ENCODE measurements at places on chromosomes 3 and 15.

DNA sequence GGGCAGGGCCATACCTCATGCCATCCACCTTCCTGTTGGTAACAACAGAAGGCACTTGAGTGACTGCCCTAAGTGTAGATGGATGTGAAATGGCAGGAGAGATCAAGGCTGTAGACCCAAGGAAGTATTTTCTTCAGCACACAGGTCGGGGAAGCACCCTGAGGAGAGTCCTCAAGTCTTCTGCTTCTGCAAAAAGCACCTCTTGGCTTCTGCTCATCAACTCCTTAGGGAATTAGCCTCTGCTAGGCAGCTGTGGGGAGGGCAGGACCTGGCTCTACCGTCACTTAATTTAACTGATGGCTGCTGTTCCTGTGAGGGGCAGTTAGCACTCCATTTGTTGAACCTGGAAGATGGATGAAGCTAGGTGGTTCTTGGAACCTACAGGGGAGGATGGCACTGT, 6.9 kb upstream of the CACNA2D2 start:
- no peak for DNase-seq

GRCh38 chr3:55569033-55569599, 82.0 kb upstream of the WNT5A start:
- no peak for DNase-seq

GRCh38 chr3:51353691-51354090, 31.4 kb upstream of the MANF start:
- no peak for DNase-seq

GRCh38 chr15:98876451-98877369, 130.9 kb downstream of the PGPEP1L start:
- no peak for DNase-seq

DNA sequence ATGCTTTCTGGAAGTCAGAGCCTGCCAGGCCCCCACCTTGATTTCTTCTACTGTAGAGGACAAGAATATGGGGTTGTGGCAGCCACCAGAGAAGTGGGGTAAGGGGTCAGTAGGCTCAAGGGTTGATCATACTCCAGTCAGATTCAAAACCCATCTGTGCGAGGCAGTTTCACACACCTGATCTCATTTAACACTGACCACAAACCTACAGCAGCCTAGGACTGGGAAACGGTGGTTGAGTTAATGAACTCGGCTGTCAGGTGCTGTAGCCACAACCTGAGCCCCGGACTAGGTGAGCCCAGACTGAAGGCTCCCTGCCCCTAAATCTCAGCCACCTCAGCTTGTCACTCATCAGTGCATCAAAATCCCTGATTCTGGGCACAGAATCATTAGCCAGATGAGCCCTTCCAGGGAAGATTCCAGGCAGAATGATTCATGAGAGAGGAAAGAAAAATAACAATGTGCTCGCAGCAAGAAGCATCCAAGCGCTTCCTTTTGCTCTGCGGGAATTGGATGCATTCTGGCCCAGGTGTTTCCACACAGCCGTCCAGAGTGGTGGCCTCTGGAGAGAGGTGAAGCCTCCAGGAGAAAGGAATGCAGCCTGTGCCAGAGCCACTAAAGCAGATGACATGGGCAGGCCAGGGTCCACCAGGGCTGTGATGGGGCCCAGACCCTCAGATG, 102.1 kb downstream of the SRGAP3 start:
- no peak for DNase-seq

DNA sequence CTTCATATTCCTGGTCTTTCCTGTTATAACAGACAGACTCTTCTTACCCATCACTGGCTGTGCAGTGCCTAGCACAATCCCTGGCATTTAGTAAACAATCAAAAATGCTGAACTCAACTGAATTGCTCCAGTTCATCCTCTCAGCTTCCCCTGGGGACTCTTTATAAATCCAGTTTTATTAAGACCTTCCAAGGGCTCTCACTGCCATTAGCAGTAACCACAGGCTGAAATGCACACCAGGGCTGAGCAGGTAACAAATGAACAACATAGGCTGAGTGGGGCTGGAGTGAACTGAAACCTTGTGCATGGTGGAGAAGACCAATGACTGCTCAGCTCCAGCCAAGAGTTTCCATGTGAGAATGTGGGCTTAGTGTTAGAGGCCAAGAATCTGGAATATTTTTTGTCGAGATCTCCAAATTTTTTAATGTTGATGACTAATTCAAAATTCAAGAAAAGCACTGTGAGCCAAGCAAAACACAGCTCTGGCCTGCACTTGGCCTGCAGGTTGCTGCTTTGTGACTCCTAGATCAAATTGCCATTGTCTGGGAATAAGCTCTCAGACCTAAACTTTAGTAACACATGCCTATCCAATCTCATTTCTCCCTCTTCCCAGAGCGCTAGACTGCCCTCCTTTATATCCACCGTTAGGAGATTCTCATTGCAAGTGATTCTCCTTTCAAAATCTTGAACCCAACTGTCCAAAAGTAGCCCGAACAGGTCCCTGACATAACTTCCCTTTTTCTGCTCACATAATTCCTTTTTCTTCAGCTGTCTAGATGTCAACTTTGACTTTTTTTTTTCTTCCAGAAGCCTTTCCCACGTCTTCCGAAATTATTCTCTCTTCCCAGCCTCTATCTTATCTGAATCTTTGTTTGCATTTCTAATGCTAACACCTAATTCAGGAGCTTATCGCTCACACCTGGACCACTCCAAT, 7.4 kb downstream of the SQOR start:
- no peak for DNase-seq

DNA sequence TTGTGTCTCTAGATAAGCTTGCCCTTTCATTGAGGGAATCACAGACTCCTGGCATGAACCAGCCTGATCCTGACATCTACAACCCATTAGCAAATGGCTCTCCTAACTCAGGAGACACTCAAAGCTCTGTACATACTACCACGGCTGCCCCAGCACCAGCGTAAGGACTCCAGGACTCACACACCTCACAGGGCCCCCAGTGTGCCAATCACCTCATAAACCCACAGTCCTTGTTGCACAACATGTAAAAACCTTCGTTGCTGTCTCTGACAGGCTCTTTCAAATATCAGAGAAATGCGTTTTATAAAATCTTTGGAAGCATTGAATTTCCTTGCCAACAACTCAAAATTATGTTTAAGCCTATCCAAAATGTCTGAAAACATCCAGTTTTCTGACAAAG, 7.3 kb downstream of the FYCO1 start:
- DNase-seq, result no peak
